ENCODE measurements at places on chromosomes 2 and 18.
A peak's percentile ranks its signal among the peaks of the same experiment; 100 is the strongest.

- DNase-seq = no peak
Observed at GRCh38 chr2:217326238-217327022, 466.6 kb upstream of the TNP1 start.

DNA sequence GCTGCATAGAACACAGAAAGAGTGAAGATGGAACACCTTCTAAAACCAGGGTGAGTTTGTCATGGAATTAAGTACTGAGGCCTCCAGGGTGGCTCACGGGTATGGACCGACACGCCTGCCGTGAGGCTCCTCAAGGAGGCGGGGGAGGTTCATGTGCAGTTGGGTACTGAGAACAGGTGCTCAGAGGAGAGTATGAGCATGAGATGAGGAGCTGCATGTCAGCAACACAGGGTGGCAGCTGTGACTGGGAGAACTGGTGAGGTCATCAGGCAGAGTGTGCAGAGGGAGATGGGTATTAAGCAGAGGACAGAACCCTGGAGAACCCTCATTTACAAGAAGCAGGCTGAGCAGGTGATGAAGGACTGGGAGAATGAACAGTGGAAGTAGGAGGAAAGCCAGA lies 63.2 kb upstream of the KLHL29 start:
- no peak for DNase-seq

GRCh38 chr18:23585007-23585871 lies 1.1 kb downstream of the NPC1 start:
- peak; percentile 46 for DNase-seq

DNA sequence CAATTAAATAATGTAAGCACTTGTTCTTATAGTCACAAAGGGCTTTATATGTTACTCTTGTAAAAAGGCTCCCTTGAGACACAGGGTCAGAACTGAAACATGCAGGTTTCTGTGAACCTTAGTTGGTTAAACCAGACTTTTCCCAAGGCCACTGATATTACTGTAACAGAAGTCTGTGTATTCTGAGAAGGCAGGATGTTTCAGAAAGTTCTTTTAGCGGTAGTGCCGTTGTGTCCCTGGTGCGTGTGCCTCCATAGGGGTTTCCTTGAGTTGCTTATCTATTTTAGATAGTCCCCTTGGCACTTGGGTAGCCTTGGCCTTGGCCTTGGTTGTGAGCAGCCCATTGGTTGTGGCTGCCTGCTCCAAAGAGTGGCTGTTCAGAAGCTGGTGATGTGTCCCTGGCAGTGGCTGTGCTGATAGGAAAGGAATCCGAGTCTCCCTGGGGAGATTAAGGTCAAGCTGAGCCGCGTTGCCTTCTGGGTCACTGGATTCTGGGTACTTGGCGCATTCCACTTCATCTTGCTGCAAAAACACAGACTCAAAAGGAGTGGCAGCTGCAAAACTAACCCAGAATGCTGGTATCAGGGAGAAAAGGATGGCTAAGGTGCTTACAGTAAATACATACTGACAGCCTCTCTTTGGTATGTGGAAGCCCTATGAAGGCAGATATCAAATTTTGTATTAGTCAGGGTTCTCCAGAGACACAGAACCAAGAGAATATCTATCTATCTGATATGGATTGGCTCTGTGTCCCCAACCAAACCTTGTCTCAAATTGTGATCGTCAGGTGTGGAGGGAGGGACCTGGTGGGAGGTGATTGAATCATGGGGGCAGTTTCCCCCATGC lies 69.7 kb downstream of the FHOD3 start:
- DNase-seq = no peak

GRCh38 chr2:172278667-172279066 lies 148.7 kb upstream of the ITGA6 start:
- no peak for DNase-seq

DNA sequence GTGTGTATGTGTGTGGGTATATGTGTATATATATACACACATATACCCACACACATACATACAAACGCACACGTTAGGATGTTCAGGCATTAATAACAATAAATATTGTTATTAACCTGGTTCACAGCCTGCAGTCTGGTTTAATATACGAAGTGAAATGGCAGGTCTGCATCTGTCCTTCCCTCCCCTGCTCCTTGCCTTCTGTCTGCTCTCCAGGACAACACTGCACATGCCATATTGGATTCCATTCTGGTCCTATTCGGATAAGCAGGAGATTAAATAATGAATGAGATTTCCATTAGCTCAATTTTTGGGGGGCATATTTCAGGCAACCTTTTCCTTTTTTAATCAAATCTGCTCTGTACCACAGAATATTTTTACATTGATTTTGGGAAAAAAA lies 158.0 kb downstream of the CELF4 start:
- DNase-seq = no peak

DNA sequence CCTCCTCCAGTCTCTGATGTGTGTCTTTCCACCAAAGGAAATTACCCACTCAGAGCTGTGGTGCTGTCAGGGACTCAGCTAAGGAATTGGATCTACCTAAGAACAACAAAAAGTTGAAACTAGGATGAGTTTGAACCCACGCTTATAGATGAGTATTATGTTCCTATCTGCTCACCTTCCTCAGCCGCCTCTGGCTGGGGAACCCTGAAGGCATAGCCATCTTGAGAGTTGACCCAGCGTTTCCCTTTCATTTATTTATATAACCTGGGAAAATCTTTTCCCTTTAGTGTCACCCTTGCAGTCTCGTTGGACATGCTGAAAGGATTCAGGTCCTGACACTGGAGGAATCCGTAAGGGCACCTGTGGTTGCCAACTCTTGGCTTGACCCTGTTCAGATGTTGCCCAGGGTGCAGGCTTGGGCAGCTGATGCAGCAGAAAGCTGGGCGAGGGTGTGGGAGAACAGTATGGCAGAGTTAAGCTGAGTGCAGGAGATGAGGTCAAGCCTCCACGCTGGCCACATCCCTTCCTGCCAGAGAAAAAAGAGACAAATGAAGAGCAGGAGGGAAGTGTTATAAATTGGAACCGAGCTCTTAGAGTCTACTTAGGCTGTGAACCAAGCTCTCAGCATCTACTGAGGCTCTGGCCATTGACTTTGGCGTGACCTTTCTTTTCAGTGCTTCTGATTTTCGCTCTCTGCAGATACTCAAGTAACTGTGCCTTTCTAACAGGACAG lies 1.9 kb downstream of the CDH20 start:
- no peak for DNase-seq
